Esophagus muscularis mucosa (tissue), 4 donors: ENCODE measurements at places on chromosomes 16 and 17. TPM values are rescaled to one million over a fixed set of nuclear protein-coding genes. Genes with fewer than 3 reads are reported as not detected.

- H3K36me3 ChIP-seq, result no peaks in the 10 kb centered on the region
- DNase-seq, result no peak
- H3K27ac ChIP-seq, result no peak overlapping the region
- no peaks in the 10 kb centered on the region for H3K4me1 ChIP-seq
These were observed 62.0 kb upstream of the MARCHF10 start for GRCh38 chr17:62870030-62870541.

GRCh38 chr17:34502426-34502825 is 77.0 kb upstream of the TMEM132E start:
- no peaks in the 10 kb centered on the region for H3K4me1 ChIP-seq
- DNase-seq, result no peak
- peaks cover 56% of the 10 kb centered on the region for H3K27me3 ChIP-seq
- H3K36me3 ChIP-seq, result no peaks in the 10 kb centered on the region
- H3K4me3 ChIP-seq, result no peak overlapping the region

DNA sequence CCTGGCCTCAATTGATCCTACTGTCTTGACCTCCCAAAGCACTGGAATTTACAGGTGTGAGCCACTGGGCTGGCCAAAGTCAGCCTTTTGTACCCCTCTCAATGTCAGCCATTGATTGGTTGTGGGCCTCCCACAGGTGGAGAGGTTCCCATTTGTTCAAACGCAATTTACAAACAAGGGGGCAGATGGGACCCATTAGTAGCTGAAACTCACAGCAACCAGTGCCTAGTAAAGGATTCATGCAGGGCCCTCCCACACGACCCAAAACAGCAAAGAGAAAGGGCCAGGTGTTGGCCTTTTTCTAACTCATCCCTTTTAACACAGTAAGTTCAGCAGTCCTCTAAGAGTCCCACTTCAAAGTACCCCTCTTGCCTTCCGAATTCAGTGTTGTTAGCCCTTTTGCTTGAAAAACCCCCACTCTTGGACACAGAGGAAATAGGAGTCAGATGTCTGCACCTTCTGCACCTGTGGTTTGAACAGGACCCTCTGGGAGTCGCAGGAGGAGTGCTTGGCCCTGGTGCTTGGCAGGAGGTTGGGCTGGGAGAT is 89.2 kb downstream of the PITPNC1 start:
- no peak overlapping the region for H3K27ac ChIP-seq
- peaks cover 9% of the 10 kb centered on the region for H3K4me1 ChIP-seq
- no peak overlapping the region for H3K4me3 ChIP-seq

DNA sequence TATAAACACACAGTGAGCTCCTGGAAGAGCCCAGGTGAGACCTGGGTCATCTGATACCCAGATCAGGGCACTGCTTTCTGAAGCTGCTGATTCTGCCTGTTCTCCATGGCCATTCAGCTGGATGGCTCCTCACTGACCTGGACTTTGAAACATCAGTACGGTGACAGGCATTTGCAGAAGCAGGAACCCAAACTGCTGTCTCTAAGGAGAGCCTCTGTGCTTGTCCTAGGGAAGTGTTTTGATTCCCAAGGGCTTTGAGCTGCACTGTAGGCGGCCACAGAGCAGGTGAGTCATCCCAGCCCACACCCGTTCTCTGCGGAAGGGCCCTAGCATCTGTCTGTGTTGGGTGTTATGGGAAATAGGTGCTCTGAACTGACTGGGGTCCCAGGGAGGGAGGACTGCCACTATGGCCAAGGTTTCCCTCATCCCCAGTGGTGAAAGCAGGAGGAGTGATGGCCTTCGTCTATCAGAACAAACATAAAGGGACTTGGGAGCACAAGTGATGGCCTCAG is 60.7 kb upstream of the ADCY9 start:
- H3K4me3 ChIP-seq, result no peak overlapping the region
- H3K36me3 ChIP-seq, result no peaks in the 10 kb centered on the region
- H3K27me3 ChIP-seq, result no peaks in the 10 kb centered on the region
- no peaks in the 10 kb centered on the region for H3K4me1 ChIP-seq
- DNase-seq, result no peak

DNA sequence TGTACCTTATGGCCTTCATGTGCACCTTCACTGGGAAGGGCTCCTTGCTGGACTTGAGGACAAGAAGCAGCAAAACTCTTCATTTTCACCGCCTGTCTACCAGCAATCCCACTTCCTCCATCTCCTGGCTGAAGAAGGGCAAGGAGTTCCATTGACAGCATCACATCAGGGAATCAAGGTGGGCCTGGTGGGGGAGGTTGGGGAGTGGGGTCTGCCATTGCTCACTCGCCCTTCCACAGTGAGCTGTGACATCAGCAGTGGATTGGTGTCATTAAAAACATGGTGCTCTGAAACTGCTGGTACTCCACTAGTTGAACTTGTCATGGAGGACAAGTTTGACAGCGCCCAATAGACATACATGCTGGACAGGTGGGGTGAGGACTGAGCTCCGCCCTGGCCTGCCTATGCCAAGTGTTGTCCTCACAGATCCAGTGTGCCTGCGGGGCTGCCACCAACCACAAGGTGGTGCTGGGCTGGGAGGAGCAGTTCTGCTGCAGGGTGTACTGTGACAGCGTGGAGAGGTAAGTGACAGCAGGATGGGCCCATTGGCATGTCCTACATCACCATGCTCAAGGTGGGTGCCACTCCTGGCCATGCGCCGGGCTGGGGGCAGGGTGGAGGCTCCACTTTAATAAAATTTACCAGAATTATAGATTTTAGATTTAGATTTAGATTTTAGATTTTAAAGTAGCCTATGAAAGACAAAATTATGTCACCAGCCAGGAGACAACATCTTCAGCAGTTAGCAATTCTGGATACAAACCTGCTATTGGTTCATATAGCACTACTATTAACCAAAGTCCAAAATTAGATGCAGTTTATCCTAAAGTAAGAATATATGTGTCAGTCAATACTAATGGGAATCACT is 1729.1 kb downstream of the TP53TG3F start:
- H3K4me3 ChIP-seq, result no peak overlapping the region
- no peaks in the 10 kb centered on the region for H3K4me1 ChIP-seq
- H3K36me3 ChIP-seq, result no peaks in the 10 kb centered on the region
- no peak overlapping the region for H3K27ac ChIP-seq

GRCh38 chr17:4165301-4166010 is 22.5 kb downstream of the CYB5D2 start:
- no peaks in the 10 kb centered on the region for H3K27me3 ChIP-seq
- no peak overlapping the region for H3K4me3 ChIP-seq
- H3K4me1 ChIP-seq, result peaks cover 35% of the 10 kb centered on the region

DNA sequence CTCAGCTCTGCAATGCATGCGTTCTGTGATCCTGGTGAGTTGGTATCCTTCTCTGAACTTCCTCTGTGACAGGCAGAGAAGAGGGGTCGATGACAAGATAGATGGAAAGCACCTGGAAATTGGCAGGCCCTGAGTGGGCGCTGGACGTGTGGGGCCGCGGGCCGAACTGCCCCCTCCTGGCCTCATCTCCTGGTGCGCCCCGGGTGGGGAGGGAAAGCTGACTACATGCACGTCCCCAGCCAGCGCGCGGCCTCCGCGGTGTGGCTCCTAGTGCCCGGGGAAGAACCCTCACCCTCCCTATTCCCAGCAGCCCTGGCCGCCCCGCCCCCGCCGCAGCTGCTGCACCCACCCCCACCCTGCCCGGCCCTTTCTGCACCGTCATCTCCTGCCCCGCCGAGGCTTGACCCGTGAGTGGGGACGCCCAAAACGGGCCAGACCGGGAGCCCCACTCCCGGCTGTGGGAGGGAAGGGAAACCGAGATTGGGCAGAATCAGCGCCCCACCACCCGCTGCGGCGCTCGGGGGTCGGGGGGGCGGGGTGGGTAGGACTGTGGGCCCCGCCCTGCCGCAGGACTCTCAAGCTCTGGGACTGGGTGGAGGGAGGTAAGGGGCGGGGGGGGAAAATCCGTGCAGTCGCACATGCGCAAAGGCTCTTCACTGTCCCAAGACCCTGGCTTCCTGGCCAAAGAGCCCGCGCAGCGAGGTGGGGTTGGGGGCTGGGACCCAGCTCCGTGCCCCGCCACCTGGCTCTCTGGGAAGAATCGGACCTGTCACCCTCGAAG is at the start of gene NOL3:
TSS of gene NOL3 (plus strand) at position 371 of the 781 bp plus-strand sequence.
- DNase-seq, result peak; percentile 97
- peak within 1 kb of the TSS; percentile 89 for H3K27ac ChIP-seq
- peak within 1 kb of the TSS; percentile 58 for H3K4me3 ChIP-seq
- peaks cover 7% of the 10 kb centered on the region for H3K36me3 ChIP-seq
- peaks cover 53% of the 10 kb centered on the region for H3K4me1 ChIP-seq

The OR1A1 gene
- not detected for total RNA-seq

The GINS2 gene
- total RNA-seq, result 0.17 TPM

The MYH10 gene
- 26.6 TPM for total RNA-seq
